Natural killer cell treated with Interleukin-12 subunit alpha and Interleukin-12 subunit beta and Interleukin-15 and Interleukin-18, amount 100 ng/mL, for 72 hours (primary cell): ENCODE measurements at places on chromosomes 2 and 18. TPM values are rescaled to one million over a fixed set of nuclear protein-coding genes. Genes with fewer than 3 reads are reported as not detected.

- H3K27me3 ChIP-seq = no peaks in the 10 kb centered on the region
- no peaks in the 10 kb centered on the region for H3K36me3 ChIP-seq
- H3K4me3 ChIP-seq = no peak overlapping the region
- no peak for DNase-seq
- H3K27ac ChIP-seq = no peak overlapping the region
Measured at GRCh38 chr2:141440072-141440635, 690.7 kb downstream of the LRP1B start.

DNA sequence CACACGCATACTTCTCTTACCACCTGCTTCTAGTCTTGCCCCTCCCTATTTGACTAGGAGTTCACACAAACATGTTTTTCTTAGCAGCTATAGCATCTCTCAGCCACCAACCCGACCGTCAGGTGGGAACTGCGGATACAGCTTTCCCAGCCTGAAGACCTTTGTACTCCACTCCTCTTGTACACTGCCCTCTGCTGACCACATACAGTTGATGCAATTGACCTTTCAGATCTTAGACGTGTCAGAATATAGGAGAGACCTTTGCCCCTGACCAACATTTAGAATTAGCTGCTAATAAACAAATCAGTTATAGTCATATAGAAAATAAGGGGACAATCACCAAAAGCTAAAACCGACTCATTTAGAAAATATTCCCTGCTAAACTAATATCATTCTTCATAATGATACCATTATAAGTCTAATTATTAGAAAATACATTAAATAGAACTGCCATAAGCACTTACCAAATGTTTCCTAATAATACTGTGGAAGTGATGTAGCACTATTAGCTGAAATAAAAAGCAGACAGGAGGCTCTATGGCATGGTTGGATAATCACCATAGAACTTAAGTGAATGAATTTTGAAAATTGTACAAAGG is 208.4 kb downstream of the RAD51AP2 start:
- H3K4me1 ChIP-seq = no peaks in the 10 kb centered on the region
- no peaks in the 10 kb centered on the region for H3K36me3 ChIP-seq
- H3K27ac ChIP-seq = no peak overlapping the region

DNA sequence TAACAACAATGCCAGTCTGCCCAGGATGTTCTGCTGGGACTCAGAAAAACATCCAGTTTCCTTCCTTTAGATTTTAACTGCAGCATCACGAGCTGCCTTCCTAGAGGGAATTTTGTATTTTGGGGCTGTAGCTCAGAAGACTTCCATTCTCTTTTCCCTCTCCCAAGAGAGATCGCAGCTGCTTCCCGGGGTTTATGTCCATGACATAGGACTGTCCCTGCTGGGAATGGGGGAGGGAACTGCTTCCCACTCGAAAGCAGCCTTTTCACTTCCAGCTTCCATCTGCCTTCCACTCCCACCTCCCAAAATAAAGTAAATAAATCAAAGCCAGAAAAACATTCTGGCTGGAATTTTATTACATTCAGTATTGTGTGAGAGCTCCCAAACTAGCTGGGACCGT is 52.4 kb downstream of the LIMS1 start:
- DNase-seq = no peak
- H3K27me3 ChIP-seq = no peaks in the 10 kb centered on the region
- no peak overlapping the region for H3K4me3 ChIP-seq
- no peaks in the 10 kb centered on the region for H3K36me3 ChIP-seq
- H3K4me1 ChIP-seq = peaks cover 39% of the 10 kb centered on the region

DNA sequence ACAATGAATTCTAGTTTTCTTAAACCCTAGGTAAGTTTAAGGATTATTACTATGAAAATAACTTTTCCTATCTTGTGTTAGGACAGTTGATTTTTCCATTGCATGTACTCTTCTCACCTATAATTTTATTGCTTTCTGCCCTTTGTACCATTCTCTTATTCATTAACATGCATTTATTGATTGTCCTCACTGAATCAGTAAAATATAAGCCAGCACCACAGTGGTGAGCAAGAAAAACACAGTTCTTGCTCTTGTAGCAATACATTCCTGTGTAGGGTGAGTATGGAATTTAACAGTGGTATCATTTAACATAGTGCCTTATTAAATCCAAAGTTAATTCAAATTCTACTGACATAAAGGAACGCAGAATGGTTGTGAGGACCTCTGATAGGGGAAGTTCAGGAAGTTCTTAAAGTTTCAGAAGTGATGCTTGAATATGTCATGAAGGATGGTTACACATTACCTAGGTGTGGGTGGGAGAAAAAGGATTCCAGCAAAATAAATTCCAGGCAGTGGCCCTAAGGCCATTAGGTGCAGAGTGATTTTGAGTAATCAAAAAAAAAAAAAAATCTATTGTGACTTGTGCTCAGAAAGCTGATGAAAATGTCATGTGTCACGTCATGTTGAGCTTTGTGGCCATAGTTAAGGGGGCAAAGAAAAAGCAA is 104.7 kb upstream of the DSEL start:
- no peaks in the 10 kb centered on the region for H3K4me1 ChIP-seq
- DNase-seq = no peak
- no peak overlapping the region for H3K4me3 ChIP-seq
- H3K36me3 ChIP-seq = no peaks in the 10 kb centered on the region
- H3K27me3 ChIP-seq = no peaks in the 10 kb centered on the region

DNA sequence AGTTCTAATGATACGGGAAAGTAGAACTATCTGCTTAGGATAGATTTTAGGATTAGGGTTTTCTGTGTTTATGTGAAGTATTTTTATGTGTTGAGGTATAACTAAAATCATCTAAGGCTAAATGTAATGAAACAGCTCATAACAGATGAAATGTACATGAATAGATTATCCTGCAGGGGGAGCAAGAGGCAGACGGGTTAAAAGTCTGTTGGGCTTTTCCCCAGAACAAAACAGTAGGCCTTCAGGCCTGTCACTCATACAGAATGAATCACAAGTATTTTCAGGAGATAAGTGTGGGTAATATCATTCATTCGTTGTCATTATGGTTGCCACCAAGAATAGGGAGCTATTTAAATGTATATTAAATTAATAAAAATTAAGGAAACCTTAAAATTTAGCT is 107.9 kb upstream of the IL1R2 start:
- no peak for DNase-seq
- no peak overlapping the region for H3K4me3 ChIP-seq
- H3K27me3 ChIP-seq = no peaks in the 10 kb centered on the region
- no peak overlapping the region for H3K27ac ChIP-seq
- peaks cover 25% of the 10 kb centered on the region for H3K36me3 ChIP-seq
- peaks cover 5% of the 10 kb centered on the region for H3K4me1 ChIP-seq

GRCh38 chr18:415617-416612 is 84.6 kb downstream of the COLEC12 start:
- no peak overlapping the region for H3K4me3 ChIP-seq
- H3K4me1 ChIP-seq = no peaks in the 10 kb centered on the region
- no peak for DNase-seq
- no peaks in the 10 kb centered on the region for H3K36me3 ChIP-seq

DNA sequence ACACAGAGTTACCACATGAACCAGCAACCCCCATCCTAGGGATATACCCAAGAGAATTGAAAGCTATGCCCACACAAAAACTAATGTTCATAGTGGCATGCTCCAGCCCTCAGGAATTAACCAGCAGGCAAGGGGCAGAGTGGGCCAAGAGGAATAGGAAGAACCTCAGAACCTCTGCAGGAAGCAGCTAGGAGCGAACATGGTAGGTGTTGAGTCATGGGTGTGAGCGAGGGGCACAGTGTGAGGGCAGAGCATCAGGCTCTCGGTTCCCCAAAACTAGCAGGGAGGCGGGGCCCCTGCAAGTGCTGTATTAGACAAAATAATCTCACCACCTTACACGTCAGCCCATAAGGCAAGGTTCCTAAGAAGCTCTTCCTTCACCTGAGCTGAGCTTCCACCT is 5.6 kb upstream of the RUFY4 start:
- peaks cover 15% of the 10 kb centered on the region for H3K27me3 ChIP-seq
- no peak for DNase-seq
- H3K4me1 ChIP-seq = peaks cover 13% of the 10 kb centered on the region
- no peaks in the 10 kb centered on the region for H3K36me3 ChIP-seq
- H3K4me3 ChIP-seq = no peak overlapping the region

DNA sequence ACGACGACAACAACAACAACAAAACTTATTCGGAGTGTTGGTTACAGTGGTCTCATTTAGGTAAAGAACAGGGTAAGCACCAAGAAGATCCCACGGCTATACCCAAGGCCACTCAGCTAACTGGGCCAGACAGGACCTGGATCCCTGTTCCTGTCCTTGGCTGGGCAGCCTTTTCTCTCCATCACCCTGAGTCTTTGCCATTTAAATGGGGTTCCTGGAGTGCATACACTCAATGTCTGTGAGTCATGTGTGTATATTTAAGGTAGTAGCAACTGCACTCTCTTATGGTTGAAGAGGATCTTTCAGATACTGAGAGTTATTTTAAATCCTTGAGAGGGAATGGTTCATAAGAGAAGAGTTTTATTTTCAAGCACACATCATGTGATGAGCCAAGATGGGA is 35.3 kb downstream of the ADCYAP1 start:
- H3K36me3 ChIP-seq = no peaks in the 10 kb centered on the region
- no peak for DNase-seq
- no peak overlapping the region for H3K4me3 ChIP-seq
- peaks cover 18% of the 10 kb centered on the region for H3K27me3 ChIP-seq

- no peak overlapping the region for H3K27ac ChIP-seq
- no peaks in the 10 kb centered on the region for H3K27me3 ChIP-seq
- DNase-seq = no peak
Measured at GRCh38 chr2:202908186-202908585, 3.3 kb downstream of the WDR12 start.

DNA sequence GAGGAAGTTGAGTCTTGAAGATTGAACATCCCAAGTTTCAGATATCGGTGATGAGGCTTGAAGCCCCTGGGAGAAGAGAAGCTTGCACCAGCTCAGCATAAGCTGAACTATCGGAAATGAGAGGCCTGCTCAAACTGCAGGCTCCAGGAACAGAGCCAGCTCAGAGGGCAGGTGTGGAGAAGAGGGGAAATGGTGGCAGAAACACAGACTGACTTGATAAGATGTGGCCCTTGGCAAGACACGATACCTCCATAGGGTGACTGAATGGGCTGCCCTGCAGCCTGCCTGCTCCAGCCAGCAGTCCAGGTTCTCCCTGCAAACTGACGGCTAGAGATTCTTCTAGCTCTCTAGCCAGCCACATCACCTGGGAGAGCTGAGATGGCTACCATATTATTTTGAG is 86.6 kb downstream of the MYT1L start:
- H3K36me3 ChIP-seq = no peaks in the 10 kb centered on the region
- peaks cover 10% of the 10 kb centered on the region for H3K27me3 ChIP-seq
- no peak for DNase-seq
- no peak overlapping the region for H3K4me3 ChIP-seq

- no peak overlapping the region for H3K27ac ChIP-seq
- H3K4me3 ChIP-seq = no peak overlapping the region
- no peaks in the 10 kb centered on the region for H3K27me3 ChIP-seq
- H3K36me3 ChIP-seq = no peaks in the 10 kb centered on the region
- H3K4me1 ChIP-seq = peaks cover 49% of the 10 kb centered on the region
Measured at GRCh38 chr2:136378712-136379595, 261.0 kb upstream of the CXCR4 start.

- no peak overlapping the region for H3K4me3 ChIP-seq
- H3K27ac ChIP-seq = no peak overlapping the region
- H3K27me3 ChIP-seq = peaks cover 3% of the 10 kb centered on the region
- H3K36me3 ChIP-seq = no peaks in the 10 kb centered on the region
Measured at GRCh38 chr2:208142925-208143799, 2.8 kb downstream of the CRYGB start.

- DNase-seq = no peak
- H3K27me3 ChIP-seq = no peaks in the 10 kb centered on the region
- peaks cover 44% of the 10 kb centered on the region for H3K36me3 ChIP-seq
Measured at GRCh38 chr2:224890372-224890771, 151.9 kb downstream of the DOCK10 start.

- H3K36me3 ChIP-seq = peaks cover 11% of the 10 kb centered on the region
- no peaks in the 10 kb centered on the region for H3K4me1 ChIP-seq
- H3K4me3 ChIP-seq = peak overlapping the region; percentile 23
- no peak for DNase-seq
Measured at GRCh38 chr2:48165070-48165753, 258.9 kb upstream of the FBXO11 start.

GRCh38 chr2:56540916-56541315 is 357.1 kb downstream of the CCDC85A start:
- no peak overlapping the region for H3K4me3 ChIP-seq
- no peaks in the 10 kb centered on the region for H3K4me1 ChIP-seq
- no peaks in the 10 kb centered on the region for H3K27me3 ChIP-seq

DNA sequence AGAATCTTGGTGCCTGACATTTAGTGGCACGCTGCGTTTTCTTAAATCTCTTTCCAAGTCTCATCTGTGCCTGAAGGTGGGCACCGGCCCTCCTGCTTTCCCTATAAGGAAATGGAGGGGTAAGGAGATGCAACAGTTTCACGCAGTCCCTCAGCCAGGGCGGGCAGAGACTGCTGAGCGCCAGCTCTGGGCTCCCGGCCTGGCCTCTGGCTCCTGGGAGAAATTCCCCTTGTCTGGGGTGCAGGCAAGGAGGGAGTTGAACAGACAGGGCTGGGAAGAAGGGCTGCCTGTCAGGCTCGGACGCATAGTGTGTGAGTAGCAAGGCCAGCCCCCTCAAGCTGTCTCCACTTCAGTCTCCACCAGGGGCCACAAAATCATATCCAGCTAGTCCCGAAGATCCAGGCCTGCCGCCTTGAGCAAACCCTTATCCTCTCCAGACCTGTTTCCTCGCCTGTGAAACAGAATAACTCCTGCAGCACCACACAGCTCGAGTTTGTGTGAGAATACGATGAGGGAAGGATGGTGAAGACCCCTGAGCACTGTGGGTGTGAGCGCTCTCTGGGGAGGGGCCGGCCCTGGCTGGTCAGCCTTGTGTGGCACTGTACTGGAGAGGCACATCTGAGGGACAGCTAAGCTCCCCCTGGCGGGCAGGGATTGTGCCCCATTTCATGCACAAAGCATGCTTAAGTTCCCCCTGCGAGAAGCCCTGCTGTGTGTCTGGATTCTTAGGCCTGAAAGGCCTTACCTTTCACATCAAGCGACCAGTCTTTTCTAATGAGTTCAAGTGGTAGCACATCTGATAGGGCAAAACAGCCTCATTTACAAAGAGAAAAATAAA is 33.8 kb downstream of the SDC1 start:
- H3K36me3 ChIP-seq = no peaks in the 10 kb centered on the region
- H3K4me3 ChIP-seq = no peak overlapping the region
- H3K27ac ChIP-seq = no peak overlapping the region
- no peaks in the 10 kb centered on the region for H3K4me1 ChIP-seq
- H3K27me3 ChIP-seq = no peaks in the 10 kb centered on the region

- H3K36me3 ChIP-seq = peaks cover 9% of the 10 kb centered on the region
- no peak overlapping the region for H3K4me3 ChIP-seq
- H3K27ac ChIP-seq = no peak overlapping the region
- peaks cover 19% of the 10 kb centered on the region for H3K4me1 ChIP-seq
- no peak for DNase-seq
Measured at GRCh38 chr2:60960706-60961105, 56.8 kb upstream of the PEX13 start.

GRCh38 chr2:9941196-9941995 is 10.1 kb upstream of the GRHL1 start:
- H3K4me1 ChIP-seq = no peaks in the 10 kb centered on the region
- no peaks in the 10 kb centered on the region for H3K36me3 ChIP-seq
- H3K27me3 ChIP-seq = peaks cover 19% of the 10 kb centered on the region
- no peak overlapping the region for H3K27ac ChIP-seq
- no peak overlapping the region for H3K4me3 ChIP-seq
- no peak for DNase-seq

Gene TWIST2
- not detected for total RNA-seq
